ENCODE measurements at places on chromosomes 6 and 20.

GRCh38 chr6:97195117-97195516 lies 87.9 kb downstream of the MMS22L start:
- no peak for DNase-seq

DNA sequence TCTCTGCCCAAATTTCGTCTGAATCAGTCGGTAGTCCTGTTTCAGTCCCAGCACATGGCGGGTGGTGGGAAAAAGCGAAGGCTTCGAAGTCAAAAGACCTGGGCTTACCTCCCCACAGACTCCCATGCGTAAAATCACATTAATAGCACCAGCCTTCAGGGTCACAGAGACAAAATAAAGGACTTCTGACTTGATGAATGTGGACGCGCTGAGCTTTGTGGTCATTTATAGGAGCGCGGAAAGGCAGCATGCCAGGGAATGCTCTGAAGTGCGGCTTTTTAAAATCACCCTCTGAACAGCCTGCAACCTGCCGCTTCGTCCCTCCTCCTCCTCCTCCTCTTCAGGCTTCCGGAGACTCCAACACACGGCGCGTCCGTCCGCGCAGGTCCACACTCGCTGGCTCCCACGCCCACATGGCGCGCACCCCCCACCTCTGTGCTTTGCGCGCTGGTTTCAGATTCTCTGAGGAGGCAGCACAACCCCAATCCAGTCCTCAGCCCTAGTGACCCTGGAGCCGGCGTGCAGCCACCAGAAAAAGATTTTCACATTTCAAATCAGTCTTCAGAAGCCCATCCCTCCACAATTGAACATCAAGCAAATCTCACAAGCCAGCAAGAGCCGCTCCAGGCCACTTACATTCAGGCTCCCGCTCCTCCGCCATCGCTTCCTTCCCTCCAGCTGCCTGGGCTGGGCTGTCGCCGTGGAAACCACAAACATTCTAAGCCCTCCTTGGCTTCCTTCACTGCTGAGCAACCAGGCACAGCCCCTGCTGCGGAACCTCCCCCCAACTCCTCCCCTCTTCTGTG lies at the start of gene C6orf118:
TSS of gene C6orf118 (minus strand) at position 680 of the 806 bp plus-strand sequence. CDS start at position 661, 19 bp downstream.
- peak; percentile 84 for DNase-seq

- no peak for DNase-seq
Measured at GRCh38 chr6:150813319-150813992, 52.0 kb upstream of the MTHFD1L start.

DNA sequence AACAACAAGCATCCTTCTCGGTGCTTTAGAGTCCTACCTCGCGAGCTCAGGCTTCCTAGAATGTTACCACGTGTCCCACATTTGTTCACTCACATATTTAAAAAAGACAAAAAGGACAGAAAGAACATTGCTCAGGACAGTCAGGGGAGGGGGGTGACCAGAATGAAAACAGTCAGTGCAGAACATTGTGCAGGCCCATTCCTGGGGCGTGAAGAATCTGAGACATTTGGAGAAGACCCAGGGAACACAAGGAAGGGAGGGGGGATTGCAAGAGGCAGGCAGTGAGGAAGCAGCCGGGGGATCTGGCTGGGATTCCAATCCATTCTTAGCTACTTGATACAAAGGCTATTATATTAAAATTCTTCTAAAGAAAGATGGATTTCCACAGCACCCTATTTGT lies 270.4 kb upstream of the CITED2 start:
- no peak for DNase-seq

- no peak for DNase-seq
Measured at GRCh38 chr6:129189266-129189665, 306.3 kb downstream of the LAMA2 start.

- no peak for DNase-seq
Measured at GRCh38 chr20:61100489-61100888, 151.6 kb upstream of the CDH4 start.

DNA sequence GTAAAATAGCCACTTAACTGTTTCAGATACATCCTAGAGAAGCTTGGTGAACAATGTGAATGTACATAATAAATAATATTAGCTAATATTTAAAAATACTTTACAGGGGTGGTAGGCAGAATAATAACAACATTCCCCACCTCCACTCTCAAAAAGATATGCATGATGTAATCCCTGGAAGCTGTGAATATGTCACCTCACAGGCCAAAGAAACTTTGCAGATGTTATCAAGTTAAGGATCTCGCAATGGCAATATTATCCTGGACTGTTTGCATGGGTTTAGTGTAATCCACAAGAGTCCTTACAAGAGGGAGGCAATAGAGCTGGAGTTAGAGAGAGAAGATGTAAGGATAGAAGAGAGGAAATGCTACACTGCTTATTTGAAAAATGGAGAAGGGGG lies 7.0 kb upstream of the PTPRK start:
- no peak for DNase-seq

GRCh38 chr6:10314163-10314955 lies 100.5 kb downstream of the TFAP2A start:
- no peak for DNase-seq

- no peak for DNase-seq
Measured at GRCh38 chr6:166636191-166636933, 9.3 kb upstream of the RPS6KA2 start.

DNA sequence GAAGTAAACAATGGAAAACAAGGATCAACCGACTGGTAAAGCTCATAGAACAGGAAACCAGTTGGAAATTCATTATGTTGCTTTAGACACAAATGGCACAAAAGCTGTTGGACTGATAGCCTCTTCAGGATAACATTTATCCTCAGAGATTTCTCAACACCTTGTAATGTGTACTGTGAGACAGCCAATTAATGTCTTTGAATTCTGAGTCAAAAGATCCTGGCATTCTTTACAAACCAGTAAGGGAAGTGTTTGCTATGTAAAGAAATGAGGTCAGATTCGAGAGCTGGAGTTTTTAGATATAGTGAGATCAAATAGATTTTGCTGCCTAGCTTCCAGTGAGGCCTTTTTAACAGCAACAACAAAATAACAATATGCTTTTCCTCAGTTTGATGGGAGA lies 439.2 kb downstream of the C6orf118 start:
- no peak for DNase-seq

DNA sequence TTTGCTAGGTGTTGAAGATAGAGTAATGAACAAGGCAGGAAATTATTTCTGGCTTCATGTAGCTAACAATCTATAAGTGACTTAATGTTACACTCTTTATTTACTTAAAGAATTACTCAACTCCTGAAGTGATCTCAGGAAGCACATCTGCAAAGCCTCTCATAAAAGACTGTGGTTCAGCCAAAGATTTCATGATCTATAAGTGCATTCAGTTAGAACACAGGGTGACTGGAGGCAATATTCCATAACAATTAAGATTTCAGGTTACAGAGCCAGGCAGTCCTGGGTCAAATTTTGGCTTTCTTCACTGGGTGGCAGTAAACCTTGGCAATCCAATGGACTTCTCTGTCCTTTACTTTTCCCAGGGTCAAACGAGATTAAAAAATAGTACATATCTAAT lies 204.0 kb downstream of the TPBG start:
- no peak for DNase-seq

DNA sequence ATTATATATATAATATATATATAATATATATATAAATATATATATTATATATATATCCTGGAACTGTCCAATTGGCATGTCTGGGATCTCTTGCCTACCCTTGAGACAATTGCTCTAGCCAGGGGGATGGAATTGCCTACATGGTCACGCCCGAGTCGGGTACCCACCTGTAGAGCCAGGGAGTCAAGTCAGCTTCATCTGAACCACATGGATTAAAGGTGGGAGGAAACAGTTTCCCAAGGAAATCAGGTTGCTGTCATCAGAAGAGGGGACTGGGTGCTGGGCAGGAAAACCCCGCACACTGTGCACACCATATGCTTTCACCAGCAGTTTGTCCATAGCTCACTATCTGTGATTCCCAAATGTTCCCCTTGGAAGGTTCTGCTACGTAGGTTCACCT lies 252.5 kb upstream of the NOX3 start:
- no peak for DNase-seq

- no peak for DNase-seq
Measured at GRCh38 chr6:148789948-148790347, 43.1 kb downstream of the UST start.

DNA sequence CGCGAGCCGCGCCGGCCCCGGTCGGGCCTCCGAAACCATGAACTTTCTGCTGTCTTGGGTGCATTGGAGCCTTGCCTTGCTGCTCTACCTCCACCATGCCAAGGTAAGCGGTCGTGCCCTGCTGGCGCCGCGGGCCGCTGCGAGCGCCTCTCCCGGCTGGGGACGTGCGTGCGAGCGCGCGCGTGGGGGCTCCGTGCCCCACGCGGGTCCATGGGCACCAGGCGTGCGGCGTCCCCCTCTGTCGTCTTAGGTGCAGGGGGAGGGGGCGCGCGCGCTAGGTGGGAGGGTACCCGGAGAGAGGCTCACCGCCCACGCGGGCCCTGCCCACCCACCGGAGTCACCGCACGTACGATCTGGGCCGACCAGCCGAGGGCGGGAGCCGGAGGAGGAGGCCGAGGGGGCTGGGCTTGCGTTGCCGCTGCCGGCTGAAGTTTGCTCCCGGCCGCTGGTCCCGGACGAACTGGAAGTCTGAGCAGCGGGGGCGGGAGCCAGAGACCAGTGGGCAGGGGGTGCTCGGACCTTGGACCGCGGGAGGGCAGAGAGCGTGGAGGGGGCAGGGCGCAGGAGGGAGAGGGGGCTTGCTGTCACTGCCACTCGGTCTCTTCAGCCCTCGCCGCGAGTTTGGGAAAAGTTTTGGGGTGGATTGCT lies 1.3 kb downstream of the VEGFA start:
- peak; percentile 89 for DNase-seq

- DNase-seq: no peak
Measured at GRCh38 chr6:48881551-48881950, 581.5 kb downstream of the MMUT start.

- DNase-seq: no peak
Measured at GRCh38 chr20:48644286-48644828, 183.4 kb downstream of the PREX1 start.

GRCh38 chr6:109897025-109897424 lies 81.1 kb upstream of the GPR6 start:
- no peak for DNase-seq

DNA sequence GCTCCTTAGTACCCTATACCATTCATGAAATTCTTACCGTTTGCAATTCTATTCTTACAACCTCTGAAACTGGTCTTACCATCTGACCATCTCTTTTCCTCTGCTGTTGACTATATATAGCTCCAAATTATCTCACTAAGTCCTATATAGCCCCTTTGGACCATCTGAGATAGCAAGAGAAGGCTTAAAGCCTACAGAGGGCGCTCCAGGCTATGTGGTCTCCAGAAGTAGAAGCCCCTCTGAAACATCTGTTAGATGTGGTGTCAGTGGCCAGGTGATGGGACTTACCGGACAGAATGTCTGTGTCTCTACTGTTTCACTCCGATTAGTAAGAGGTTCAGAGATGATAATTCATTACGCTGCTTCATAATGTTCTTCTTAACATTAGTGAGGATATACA lies 140.7 kb upstream of the BMP2 start:
- DNase-seq: no peak

DNA sequence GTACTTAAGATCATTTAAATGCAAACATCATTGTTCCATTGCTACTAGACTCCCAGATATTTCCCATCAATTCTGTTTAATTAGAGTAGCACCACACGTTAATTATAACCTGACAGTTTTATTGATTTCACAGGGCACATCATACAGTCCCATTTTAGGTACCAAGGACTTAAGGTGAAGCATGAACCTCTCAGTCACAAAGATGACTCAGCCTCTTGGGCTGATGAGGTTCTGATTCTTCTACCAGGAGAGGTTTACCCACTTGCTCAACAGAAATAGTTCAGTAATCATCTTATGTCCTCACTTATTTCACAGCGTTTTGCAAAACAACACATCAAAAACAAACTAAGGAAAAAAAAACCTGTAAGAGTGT lies 98.5 kb downstream of the HIVEP2 start:
- DNase-seq: no peak

DNA sequence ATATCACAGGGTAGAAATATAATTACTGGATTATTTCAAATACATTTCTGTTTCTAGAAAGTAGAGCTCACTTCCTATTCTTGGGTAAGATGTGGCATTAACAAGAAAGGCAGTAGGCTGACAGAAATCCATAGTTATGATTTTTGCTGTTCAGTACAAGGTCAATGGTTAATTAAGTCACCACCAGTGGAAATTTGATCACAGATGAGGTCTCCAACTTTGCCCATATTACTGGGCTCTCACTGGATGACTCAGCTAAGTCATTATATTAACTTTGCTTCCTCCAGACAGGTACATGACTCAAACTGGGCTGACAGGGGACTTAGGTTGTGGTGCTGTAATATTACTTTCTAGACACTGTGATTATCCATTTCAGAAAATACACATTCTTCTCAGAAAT lies 212.4 kb downstream of the GRIK2 start:
- DNase-seq: no peak

DNA sequence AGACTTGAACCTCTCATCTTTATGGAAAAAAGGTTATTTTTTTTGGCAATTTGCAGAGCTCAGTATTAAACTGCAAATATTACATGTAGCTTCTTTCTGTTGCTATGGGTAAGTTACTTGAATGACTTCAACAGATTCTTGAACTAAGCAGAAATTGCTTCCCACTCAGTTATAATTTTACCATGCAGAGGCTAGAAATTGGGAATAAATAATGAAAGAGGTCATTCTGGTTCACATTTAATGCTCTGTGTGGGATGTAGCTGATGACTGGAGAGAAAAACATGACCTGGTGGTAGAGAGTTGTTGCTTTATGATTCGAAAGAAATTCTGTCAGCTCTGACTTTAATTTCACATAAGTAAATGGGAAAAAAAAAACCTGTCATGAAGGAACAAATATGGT lies 16.8 kb upstream of the ADGB start:
- DNase-seq: no peak

- DNase-seq: peak; percentile 55
Measured at GRCh38 chr20:38418509-38419204, 16.5 kb downstream of the SNHG17 start.

GRCh38 chr20:56429941-56430340 lies 17.9 kb downstream of the CASS4 start:
- no peak for DNase-seq

- no peak for DNase-seq
Measured at GRCh38 chr6:3751077-3751729, at the start of gene PXDC1. PXDC1 (minus strand) TSS chr6:3751713; CDS start chr6:3751531, 182 bp downstream.

Data from right cardiac atrium (tissue), 5 donors.